KBM-7 (cell line): ENCODE measurements at places on chromosomes 12 and 14.

DNA sequence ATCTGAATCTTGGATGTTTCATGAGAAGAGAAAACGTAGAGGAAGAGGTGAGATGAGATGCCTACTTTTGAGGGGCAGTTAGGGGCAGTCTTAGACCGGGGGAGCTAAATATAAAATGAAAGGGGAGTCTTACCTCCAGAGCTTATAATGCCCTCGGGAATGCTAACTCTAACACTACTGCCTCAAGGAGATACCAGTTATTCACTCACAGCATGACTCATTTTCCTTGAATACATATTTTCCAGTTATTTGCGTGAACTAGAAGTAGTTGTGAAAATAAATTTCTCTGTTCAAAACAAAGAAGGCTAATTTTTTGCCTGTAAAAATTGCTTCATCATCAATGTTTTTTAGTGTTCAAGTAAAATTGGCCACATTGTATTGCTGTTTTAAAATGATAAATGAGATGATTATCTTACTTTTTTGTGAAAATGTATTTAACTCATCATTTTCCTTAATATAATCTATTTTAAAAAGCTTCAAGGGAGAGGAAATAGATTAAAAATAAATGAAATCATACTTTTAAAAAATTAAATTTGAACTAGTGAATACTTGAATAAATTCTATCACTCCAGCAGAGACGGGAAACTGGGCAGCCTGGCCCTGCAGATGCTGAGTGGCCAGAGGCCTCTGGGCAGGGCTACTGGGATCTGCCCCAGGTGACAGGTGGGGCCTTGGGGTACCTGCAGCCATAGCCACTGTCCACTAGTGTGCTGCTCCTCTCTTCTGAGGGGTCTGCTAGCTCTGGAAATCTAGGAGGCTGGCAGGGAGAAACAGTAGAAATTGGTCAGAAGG is 339.3 kb downstream of the EGLN3 start:
- DNase-seq: no peak

GRCh38 chr12:30696486-30696885 is 817 bp upstream of the IPO8 start:
- DNase-seq: no peak

DNA sequence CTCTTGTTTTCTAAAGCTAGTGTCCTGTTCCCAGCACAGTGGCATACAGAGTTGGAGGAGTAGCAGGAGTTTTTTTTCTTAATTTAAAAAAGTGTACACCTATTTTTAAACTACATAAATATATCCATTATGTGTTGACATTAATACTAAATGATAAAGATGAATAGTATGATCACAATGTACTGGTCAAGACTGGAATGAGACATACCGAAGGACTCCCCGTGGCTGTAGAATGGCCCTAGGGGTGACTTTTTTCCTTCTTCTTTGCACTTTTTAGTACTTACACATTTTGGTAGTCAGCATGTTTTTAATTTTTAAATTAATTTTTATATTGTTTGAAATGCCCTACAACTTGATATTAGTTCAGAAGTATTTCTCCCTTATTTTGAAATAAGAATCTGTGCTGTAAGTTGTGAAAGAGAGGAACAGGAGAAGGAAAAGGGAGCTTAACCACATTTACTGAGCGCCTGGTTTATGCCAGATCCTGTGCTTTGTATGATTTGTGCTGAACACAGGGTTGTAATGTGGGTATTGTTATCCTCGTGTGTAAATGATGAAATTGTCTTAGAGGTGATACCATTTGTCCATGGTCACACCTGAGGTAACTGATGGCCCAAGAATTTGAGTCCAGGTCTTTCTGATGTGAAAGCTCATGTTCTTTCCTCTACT is 136.5 kb downstream of the TGFB3 start:
- no peak for DNase-seq

DNA sequence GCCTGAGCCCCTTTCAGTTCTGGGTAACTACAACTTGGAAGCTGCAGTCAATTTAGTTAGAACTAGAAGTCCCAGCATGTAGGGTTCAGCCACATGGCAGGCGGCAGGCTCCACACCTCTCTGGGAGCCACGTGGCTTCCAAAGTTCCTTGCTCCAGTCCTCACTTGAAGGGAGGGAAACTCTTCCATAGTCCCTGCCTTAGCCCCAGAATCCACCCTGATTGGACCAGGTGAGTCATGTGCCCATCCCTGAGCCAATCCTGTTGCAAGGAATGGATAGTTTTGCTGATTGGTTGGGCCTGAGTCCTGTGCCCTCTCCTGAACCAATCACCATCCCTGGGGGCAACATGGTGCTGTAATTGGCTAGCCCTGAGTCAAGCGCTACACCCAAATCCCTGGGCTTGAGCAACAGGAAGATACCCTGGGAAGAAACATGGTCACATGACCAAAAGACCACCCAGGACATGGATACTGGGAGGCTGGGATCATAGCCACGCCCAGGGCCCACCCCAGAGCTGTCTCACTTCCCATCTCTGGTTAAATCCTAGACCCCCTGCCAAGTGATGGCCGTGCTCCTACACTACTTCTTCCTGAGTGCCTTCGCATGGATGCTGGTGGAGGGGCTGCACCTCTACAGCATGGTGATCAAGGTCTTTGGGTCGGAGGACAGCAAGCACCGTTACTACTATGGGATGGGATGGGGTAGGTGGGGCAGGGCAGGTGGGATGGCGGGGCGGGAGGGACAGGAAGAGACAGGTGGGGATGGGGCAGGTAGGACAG is 154.7 kb downstream of the ADGRD1 start:
- no peak for DNase-seq

DNA sequence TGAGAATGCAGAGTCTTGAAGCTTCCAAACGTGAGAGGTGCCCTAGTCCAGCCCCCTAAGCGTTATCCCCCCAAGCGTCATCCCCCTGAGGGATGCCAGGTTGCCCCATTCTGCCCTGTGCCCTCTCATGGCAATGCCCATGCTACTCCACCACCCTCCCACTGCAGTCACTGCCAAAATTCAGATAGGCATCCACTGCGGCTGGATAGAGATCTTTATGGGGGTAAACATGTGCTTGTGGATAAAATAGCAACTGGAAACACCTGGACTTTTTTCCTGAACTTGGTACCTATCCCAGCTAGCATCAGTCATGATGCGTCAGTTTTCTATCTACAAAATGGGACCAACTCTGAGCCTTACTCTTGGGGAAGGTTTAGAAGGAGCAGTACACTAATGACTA is 92.7 kb upstream of the HOXC13 start:
- DNase-seq: no peak

GRCh38 chr12:114215746-114216145 is 190.2 kb downstream of the TBX5 start:
- no peak for DNase-seq

- DNase-seq: peak; percentile 78
Observed at GRCh38 chr14:72516936-72517700, 376.8 kb downstream of the DPF3 start.

GRCh38 chr14:61076556-61076955 is 95.5 kb downstream of the SLC38A6 start:
- no peak for DNase-seq

GRCh38 chr14:80663541-80663940 is 278.0 kb downstream of the CEP128 start:
- DNase-seq: no peak

DNA sequence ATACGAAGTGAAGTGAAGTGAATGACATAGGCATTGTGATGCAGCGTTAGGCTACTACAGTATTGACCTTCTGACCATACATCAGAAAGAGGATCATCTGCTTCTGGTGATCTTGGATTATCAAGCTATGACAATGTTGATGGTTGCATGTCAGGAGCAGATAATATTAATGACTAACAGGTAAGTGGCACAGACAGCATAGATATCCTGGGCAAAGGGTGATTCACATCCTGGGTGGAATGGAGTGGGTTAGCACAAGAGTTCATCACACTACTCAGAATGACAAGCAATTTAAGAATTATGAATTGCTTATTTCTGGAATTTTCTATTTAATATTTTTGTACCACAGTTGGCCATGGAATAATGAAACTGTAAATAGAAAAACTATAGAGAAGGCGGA is 397.9 kb upstream of the ATP2B1 start:
- no peak for DNase-seq

GRCh38 chr14:68548194-68549076 is 244.4 kb downstream of the ZFP36L1 start:
- DNase-seq: no peak

GRCh38 chr14:23442721-23443356 is 7.4 kb upstream of the MYH7 start:
- DNase-seq: no peak

GRCh38 chr14:101083564-101084435 is 180.3 kb upstream of the RTL1 start:
- DNase-seq: no peak

DNA sequence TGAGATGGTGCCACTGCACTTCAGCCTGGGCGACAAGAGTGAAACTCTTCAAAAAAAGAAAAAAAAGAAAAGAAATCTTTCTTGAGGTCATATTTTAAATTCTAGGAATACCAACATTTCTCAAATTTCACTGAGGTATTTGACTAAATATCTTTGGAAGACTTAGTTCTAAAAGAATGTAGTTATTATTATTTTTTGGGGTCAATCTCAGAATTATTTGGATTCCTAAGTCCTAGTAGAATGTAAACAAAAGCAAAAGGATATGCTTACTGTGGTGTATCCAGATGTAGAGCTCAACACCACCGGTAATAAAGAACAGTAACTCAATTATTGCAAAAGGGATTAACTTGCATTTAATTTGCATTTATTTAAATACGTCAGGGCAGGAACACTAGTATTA is 25.0 kb downstream of the PRICKLE1 start:
- DNase-seq: no peak

DNA sequence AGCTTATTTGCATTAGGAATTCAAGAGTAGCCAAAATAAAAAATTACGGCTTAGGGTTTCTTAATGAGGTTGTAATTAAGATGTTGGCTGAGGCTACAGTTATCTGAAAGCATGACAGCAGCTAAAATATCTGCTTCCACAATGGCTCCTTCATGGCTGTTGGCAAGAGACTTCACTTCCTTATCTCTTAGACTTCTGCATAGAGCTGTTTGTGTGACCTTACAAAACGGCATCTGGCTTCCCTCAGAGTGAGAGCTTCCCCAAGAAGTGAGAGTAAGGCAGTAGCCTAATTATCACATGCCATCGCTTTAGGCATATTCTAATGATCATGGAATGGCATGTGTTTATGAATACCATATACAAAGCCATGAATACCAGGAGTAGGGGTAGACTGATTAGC is 57.6 kb downstream of the CCDC59 start:
- no peak for DNase-seq

GRCh38 chr14:52033101-52033642 is 35.7 kb downstream of the NID2 start:
- DNase-seq: no peak

- no peak for DNase-seq
Observed at GRCh38 chr14:68841016-68841809, 48.3 kb upstream of the ZFP36L1 start.

- no peak for DNase-seq
Observed at GRCh38 chr12:2248087-2248900, 195.5 kb downstream of the CACNA1C start.

DNA sequence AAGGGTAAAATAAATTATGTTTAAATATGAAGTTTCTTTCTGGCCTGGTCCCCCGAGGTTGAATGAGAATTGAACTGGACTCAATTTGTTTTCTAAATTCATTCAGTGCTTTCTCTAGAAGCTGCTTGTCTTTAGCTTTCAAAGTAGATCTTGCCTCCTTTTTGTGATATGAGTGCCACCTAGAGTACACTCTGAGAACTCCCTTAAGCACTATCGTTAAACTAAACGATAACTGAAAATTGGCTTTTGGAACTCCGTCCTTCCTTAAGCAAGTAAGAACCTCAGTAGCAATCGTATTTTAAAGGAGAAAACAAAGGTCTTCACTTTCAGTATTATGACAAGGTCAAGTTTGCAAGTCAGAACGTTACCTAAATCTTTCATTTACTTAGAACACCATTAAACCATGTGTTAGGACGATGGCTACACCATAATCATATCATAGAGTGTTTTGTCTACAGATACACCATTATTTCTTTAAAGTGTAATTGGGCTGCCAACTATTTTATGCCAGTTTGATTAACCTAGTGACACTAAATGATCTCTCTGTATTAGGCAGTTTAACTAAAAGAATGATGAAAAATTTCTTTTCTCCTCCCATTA is 364.8 kb downstream of the SNAPC1 start:
- peak; percentile 69 for DNase-seq

DNA sequence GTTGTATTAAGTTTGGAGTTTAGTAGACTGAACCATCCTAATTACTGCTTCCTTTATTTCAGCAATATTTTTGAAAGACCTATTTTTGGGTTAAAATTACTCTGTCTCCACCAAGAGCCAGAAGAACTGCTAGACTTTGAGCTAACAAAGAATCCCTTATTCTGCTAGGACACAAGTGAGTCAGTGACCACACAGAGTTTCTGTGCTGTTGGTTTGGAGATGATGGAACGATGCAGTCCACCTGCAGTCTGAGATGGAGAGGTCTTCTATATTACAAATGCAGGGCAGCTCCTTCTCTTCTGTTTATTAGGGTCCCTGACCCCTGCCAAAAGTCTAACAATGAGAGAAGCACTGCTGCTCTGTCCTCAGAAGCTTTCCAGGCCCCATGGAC is 6.7 kb upstream of the STXBP6 start:
- no peak for DNase-seq

DNA sequence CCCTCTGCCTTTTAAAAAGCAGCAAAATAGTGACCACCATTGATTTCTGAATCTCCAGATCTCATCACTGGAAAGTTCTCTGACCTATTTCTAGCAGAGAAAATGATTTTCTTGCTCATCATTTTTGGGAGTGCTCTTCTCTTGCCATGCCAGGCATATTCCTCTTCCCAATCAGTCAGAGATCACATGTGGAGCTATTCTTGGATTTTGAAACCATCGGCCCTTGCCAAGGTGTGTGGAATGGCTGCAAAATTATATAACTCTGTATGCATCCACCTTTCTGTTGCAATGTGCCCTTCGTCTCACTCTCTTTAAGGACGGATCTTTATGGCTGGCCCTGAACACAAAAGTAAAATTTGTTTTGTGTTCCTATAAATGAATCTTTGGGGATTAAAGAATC is 25.5 kb upstream of the LDHB start:
- DNase-seq: no peak

DNA sequence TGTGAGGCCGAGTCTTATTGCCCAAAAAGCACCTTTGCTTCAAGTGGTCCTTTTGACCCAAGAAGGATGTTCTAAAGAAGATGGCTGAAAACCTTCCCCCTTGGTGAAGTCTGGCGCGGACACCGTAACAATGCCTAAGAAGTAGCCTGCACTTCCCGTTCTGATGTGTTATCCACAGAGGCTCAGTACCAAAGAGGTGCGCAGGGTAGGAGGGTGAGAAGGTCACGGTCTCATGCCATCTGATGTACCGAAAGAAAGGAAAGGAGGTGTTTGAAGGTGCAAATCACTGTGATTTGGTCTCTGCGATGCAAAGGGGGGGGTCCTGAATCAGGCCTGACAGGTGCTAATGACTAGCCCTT is 9.9 kb downstream of the PEBP1 start:
- no peak for DNase-seq

- DNase-seq: no peak
Observed at GRCh38 chr12:77888611-77889010, 57.9 kb downstream of the NAV3 start.

GRCh38 chr12:78562368-78563205 is 302.0 kb upstream of the SYT1 start:
- DNase-seq: no peak

- no peak for DNase-seq
Observed at GRCh38 chr12:52054231-52054832, 3.1 kb downstream of the NR4A1 start.
